ENCODE measurements at places on chromosomes 16 and 17.

- DNase-seq = no peak
Measured at GRCh38 chr16:56460101-56460500, 8.7 kb downstream of the OGFOD1 start.

GRCh38 chr16:48299471-48299870, 52.1 kb upstream of the ABCC11 start:
- DNase-seq = no peak

DNA sequence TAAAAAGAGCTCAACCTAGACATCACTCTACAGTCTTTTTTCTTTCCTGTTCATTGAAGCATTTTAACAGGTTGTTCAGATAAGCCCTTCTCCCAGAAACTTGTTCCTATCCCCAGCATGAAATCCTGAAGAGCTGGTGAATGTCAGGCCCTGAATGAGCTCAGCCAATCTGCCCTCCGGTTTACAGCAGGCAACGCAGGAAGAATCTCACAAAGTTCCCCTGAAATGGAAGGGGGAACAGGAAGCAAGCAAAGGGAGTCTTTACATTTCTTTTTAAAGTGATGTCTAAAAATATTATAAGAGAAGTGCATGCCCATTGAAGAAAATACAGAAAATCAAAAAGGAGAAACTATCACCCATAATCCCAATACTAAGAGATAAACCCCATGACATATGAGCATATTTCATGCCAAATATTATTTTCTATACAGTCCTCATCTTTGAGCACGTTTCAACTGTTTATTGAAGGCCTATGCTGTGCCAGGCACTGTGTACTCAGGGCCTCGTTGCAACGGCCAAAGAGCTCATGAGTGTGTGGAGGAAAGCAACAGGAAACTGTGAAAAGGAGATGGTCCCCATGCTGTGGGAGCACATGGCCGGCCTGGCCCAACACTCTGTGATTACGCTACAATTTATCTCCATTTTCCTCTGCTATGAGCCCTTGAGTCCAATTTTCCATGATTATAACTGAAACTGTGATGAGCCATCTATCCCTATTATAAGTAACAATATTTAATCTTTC, 5.7 kb downstream of the TK2 start:
- no peak for DNase-seq

DNA sequence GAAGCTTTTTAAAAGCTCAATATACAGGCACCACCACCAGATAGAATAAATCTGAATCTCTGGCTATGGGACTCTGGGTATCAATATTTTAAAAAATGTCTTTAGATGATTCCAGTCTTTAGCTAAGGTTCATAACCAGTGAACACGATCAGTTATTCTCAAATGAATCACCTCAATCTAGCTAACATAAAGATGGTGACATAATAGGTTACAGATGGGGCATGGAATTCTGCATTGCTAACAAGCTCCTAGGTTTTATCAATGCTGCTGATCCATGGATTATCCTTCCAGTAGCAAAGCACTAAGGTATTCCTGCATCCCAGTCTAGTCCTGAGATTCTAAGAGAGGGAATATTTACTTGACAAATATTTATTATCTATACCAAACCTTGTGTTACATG, 415.5 kb upstream of the CDH11 start:
- no peak for DNase-seq

DNA sequence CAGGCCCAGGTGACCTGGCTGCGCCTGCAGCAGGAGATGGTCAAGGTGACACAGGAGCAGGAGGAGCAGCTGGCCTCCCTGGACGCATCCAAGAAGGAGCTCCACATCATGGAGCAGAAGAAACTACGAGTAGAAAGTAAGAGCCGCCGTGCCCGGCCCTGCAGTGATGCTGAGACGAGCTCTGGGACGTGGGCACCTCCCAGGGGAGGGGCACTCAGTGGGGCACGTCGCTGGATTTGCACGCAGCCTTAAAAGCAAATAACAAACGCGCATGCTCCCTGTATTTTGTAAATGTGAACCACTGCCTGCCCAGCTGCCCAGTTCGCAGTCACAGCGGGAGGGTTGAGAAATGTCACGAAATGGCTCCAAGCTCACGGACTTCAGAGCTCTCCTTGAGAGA, 15.3 kb upstream of the GAA start:
- no peak for DNase-seq

- DNase-seq = no peak
Measured at GRCh38 chr17:81335773-81336157, 40.7 kb upstream of the SLC38A10 start.

- DNase-seq = no peak
Measured at GRCh38 chr17:59375857-59376256, 44.4 kb downstream of the YPEL2 start.

DNA sequence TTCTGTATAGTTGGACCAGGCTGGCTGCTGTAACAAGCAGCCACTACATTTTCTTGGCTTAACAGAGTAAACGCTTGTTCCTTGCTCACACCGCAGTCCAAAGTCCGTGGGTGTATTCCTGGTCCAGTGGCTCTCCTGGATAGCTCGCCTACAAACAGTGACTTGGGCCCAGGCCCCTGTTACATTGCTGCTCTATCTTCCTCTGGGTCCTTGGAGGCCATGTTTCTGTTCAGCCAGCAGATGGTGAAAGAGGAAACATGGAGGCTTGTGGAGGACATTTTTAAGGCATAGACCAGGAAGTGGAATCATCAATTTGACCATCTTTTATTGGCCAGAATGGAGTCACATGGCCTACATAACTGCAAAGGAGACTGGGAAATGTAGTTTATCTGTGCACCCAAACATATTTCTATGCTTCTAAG, 55.1 kb downstream of the ATP2C2 start:
- no peak for DNase-seq

GRCh38 chr17:50381920-50382319, 8.9 kb downstream of the EME1 start:
- DNase-seq = no peak

GRCh38 chr17:5241861-5242671, 7.4 kb upstream of the SCIMP start:
- no peak for DNase-seq

DNA sequence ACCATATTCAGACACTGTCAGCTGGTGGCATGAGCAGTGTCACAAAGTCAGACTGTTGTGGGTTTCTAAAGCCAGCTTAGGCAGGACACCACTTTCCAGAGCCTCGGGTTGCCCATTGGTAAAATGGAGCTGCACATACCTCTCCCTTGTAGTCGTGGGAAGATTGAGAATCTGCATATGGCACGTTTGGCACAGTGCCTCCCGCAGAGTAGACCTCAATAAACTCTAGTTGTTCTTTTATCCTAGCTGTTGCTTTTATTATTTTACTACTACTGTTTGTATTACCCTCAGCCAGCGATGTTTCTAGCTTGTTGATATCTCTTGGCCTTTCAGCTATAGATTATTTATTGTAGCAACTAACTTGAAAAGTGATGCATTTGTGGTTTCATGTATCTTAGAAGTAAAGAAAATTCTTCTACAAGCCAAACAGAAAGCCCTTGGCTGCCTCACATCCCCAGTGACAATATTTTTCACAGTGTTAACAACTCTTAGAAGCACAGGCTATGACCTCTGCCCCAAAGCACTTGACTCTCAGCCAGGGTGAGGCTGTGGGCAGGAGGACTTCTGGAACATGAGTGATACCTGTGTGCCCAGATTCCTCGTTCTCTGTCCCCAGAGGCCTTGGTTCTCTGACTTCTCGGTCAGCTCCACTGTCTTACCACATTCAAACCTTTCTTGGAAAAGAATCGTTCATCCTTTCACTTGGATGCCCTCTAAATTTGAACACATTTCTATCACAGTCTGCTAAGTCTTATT, 351.6 kb downstream of the SNX29 start:
- DNase-seq = no peak

DNA sequence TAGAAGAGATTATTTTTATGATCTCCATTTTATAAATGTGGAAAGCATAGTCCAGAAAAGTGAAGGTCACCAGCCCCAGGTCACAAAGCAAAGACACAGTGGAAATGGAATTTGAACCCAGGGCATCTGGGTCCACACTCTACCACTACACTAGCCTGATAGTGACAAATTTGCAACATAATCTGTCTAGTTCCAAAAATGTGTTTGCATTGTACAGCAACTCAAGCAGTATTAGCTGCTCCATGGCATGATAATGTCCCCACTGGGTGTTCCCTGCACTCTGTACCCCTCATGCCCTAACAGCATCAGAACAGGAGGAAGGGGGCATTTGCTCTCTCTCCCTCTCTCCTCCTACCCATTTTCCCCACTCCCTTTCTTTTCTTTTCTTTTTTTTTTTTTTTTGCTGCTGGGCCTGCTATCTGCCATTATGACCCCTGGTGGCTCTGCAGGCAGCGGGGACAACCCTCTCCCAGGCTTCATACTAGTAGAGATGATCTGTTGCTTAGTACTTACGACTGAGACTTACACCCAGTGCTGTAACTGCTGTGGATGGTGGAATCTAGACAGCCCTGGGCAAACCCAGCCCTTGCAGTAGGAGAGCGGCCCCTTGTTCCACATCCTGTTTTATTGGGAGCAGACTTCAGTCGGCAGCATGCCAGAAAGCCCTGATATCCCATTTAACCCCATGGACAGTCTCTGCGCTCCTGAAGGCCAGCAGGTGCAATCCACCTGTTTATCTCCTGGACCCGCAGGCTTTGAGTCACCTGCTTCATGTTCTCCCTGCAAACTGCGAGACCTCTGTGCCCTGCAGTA, 306.3 kb downstream of the SOX9 start:
- no peak for DNase-seq

GRCh38 chr17:8387914-8388651, 5.1 kb upstream of the RPL26 start:
- no peak for DNase-seq

GRCh38 chr17:75394332-75394918, 11.1 kb downstream of the GRB2 start:
- DNase-seq = no peak

DNA sequence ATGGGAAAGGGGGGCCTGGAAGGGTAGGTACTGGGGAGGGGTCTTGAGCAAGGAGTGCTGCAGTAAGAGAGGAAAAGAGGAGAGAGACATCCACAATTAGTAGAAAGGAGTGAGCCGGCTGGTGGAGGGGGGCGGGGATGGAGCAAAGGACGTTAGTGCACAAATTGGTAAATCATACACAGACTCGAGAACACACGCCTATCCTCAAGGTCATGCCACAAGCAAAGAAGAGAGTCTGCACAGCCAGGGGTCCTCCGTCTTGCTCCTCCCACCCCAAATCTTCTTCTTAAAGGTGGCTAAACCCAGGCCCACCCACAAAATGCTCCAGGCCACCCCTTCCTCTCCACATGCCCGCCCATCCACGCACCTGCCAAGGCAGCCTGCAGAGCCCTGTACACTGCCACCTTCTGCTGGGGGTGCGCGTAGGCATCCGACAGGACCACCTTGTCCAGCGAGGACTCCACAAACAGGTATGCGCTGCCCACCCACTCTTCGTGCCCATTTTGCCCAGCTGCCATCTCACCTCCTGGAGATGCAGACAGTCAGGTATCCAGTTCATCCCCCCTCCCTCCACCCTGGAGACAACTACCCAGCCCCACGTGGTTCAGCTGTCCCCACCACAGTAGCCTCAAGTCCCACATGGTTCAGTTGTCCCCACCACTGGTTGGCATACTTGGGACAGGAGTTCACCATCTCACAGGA, 3.4 kb downstream of the TRADD start:
- no peak for DNase-seq

- no peak for DNase-seq
Measured at GRCh38 chr16:47460359-47460710, 528 bp downstream of the ITFG1 start.

DNA sequence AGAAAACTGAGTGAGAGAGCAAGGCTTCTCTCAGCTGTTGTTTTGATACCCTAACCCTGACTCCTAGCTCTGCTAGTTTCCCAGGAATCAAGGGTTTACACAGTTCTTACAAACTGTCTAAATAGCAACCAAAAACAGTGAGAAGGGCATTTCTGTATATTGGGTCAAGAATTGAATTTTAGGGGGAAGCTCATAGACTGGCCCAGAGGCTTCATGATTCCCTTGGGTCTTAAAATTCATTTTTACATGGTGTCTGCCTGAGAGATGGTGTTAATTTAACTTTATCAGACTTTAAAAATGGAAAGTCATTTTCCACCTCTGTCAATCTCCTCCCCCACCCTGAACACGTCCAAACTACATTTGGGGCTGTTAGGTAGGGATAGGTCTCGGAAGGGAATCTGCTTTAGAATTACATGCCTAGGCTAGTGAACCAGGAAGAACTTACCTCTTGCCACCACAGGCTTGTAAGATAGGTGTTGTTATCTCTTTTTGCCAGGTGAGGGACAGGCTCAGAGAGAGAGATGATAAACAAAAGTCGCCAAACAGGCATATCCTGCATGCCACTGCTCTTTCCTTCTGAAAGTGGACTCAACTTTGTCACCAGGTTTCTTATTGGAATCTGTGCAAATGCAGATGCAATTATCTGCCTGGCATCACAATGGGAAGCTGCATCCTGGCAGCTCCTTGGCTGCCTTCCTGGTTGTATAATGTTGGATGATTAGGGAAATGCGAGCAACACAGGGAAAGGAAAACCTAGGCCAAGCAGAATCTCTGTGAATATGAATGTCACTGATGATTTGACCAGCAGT, 3.1 kb downstream of the PHAF1 start:
- DNase-seq = no peak

GRCh38 chr16:3889059-3889458, 8.5 kb upstream of the CREBBP start:
- DNase-seq = no peak

DNA sequence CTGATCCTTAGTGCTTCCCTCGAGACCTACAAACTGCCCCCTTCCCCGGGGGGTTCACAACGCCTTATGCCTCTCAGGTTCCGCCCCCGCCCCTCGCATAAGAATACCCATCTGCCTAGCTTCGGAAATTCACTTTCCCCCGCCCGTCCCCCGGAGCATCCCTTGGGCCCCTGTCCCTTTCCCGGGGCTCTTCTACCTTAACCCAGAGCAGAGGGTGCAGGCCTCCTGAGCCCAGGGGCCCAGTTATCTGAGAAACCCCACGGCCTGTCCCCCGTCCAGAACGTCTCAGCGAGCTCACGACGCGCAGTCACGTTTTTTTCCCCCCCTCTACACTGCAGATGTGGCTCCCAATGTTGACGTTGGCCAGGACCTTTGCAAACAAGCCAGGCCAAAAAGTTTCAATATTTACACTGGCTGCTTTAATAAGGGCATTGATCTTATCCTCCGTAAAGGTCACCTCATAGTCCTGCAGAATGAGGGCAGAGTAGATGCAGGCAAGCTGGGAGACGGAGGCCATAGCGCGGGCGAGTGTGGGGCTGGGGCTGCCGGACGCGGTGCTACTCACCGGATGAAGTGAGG, 1.4 kb upstream of the NBR1 start:
- DNase-seq = peak; percentile 29

- no peak for DNase-seq
Measured at GRCh38 chr17:13835151-13835550, 233.4 kb upstream of the HS3ST3A1 start.

- no peak for DNase-seq
Measured at GRCh38 chr16:85296859-85297660, 184.8 kb upstream of the CIBAR2 start.

DNA sequence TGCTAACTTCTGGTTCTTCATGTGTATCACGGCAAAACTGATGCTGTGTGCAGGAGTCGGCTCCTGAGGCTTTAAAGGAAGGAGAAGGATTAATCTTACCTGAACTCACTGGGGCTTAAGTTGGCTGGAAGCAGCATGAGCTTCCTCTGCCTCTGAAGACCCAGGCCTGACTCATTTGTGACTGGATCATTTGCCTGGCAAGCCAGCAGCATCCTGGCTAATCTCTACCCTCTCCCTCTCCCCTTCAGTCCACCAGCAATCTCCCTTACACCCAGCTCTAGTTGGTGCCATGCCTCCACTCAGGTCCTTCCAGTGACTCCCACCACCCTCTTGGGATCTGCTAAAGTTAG, 150.3 kb downstream of the IRX3 start:
- no peak for DNase-seq
